Stimulated activated CD4-positive, alpha-beta T cell treated with anti-CD3 and anti-CD28 coated beads, Interleukin-4, amount 100 ng/mL, for 24 hours (primary cell): ENCODE measurements at places on chromosomes 7 and 10.
A peak's percentile ranks its signal among the peaks of the same experiment; 100 is the strongest.

DNA sequence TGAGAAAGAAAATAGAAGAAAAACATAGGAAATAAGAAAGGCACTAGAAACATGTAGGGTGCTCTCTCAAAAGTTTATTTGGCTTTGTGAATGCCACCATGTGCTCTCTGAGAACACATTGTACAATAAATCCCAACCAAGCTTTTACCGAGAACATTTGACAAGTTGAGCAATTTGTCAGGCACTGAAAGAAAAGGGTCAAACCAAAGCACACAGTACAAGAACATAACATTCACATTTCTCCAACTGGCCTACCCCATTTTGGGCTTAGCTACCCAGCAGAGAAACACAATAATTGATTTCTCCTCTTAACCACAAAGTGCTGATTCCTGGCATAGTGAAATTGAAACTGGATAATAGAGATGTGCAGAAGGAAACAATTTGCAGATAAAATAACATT is 69.2 kb upstream of the SLC39A12 start:
- no peak for DNase-seq

DNA sequence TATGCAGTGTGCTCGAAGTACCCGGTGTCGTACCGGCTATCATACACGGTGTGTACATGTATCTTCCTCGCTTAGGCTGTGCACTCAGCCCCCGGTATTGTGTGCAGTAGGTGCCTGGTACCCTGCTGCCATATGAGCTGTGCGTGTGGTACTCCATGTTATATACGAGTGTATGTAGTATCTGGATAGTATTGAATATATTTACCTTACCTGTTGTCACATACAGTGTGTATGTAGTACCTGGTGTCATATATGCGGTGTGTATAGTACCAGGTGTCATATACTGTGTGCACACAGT is 1.2 kb downstream of the ZMYND11 start:
- no peak for DNase-seq

GRCh38 chr7:81725812-81726127 is 44.1 kb downstream of the HGF start:
- no peak for DNase-seq

DNA sequence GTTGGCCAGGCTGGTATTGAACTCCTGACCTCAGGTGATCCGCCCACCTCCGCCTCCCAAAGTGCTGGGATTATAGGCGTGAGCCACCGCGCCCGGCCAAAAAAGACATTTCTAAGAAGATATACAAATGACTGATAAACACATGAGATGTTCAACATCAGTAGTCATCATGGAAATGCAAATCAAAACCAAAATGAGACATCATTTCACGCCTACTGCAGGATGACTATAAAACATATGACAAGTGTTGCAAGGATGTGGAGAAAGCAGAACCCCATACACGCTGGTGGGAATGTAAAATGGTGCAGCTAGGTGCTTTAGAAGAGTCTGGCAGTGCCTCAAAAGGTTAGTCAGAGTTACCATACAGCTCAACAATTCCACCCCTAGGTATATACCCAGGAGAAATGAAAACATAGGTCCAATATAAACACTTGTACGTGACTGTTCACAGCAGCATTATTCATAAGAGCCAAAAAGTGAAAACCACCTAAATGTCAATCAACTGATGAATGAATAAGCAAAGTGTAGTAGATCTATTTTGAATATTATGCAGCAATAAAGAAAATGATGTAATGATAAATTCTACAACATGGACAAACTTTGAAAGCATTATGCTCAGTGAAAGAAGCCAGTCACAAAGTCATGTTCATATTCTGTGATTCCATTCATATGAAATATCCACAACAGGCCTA is 24.5 kb downstream of the TMEM209 start:
- peak; percentile 65 for DNase-seq

DNA sequence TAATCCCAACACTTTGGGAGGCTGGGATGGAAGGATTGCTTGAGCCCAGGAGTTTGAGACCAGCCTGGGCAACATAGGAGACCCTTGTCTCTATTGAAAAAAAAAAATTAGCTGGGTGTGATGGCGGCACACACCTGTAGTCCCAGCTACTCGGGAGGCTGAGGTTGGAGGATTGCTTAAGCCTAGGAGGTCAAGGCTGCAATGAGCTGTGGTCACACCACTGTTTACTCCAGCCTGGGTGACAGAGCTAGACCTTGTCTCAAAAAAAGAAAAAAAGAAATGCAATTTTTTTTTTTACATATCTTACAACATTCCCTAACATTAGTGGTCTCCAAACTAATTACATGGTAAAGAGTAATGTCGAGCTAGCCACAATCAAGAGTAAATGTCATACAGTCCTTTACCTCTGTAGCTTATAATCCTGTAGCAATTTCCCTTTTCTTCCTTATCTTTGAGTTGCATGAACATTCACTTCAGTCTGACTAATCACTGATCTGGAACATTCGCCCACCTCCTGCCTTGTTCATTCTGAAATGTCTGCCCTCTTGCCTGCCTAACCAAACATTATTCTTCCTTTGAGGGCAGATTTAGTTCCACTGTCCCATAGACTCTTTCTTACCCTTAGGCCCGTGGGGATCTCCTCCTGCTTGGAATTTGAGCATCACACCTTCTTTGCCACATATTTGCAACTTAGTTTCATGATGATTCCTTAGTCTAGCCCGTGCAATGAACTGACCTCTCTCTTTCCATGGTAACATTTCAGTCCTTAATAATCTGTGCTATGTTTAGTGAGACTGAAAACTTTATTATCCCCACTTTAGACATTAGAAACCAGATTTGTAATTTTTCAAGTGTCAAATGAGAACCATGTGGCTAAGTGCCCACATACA is 4.8 kb upstream of the VCL start:
- DNase-seq = peak; percentile 29
